Thymus (tissue), 14 donors: ENCODE measurements at places on chromosomes 5 and 9.

DNA sequence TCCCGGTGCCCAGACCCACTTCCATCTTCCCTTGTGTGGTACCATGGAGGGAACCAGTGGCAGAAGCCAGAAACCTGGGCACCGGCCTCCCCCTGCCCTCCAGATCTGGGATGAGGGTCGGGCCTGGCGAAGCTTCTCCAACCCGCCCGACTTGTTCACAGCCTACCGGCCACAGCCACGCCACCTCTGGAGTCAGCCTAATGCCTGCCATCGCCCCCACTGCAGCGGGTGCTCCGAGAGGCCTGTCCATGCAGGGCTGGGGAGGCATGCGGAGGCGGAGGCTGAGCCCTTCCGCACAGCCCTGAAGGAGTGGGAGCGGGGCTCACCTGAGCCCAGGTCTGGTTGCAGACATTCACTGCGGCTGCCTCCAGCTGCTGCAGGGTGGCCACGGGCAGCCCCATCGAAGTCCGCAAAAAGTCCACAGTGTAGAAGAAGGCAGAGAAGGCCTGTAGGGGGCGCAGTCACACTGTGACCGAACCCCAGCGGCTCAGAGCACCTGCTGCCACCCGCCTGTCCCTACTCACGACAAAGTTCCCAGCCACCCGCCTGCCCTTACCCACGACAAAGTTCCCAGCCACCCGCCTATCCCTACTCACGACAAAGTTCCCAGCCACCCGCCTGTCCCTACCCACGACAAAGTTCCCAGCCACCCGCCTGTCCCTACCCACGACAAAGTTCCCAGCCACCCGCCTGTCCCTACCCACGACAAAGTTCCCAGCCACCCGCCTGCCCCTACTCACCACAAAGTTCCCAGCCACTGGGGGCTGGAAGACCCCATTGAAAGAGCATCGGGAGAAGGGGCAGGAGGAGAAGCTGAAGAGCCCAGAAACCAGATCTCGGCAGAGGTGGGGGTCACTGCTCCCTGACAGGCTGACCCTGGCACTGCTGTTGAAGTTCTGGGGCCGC lies 3.8 kb upstream of the NPDC1 start:
- DNase-seq, result no peak

DNA sequence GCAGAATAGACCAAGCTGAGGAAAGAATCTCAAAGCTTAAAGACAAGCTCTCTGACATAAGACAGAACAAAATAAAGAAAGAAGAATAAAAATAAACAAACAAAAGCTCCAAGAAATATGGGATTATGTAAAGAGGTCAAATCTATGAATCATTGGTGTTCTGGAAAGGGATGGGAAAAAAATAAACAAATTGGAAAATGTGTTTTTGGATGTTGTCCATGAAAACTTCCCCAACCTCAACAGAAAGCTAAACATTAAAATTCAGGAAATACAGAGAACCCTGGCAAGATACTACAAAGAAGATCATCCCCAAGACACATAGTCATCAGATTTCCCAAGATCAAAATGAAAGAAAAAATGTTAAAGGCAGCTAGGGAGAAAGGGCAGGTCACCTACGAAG lies 662.0 kb upstream of the CDH18 start:
- DNase-seq, result no peak

GRCh38 chr9:27329291-27329690 lies 32.3 kb upstream of the EQTN start:
- DNase-seq, result no peak

- no peak for DNase-seq
Measured at GRCh38 chr5:34991486-34992238, 56.1 kb downstream of the AGXT2 start.

GRCh38 chr9:84439250-84439649 lies 98.7 kb upstream of the SLC28A3 start:
- no peak for DNase-seq

- DNase-seq, result no peak
Measured at GRCh38 chr9:99391937-99392594, 170.0 kb downstream of the SEC61B start.

GRCh38 chr5:172569861-172570558 lies 71.1 kb upstream of the NEURL1B start:
- DNase-seq, result no peak

GRCh38 chr5:128498844-128499455 lies 39.1 kb downstream of the FBN2 start:
- no peak for DNase-seq

- DNase-seq, result no peak
Measured at GRCh38 chr5:10671041-10672008, 89.7 kb downstream of the DAP start.
